Fibroblast of skin of right quadriceps (primary cell): ENCODE measurements at places on chromosomes 4 and X.

- DNase-seq = no peak
Measured at GRCh38 chrX:129769467-129770154, 10.1 kb upstream of the SASH3 start.

DNA sequence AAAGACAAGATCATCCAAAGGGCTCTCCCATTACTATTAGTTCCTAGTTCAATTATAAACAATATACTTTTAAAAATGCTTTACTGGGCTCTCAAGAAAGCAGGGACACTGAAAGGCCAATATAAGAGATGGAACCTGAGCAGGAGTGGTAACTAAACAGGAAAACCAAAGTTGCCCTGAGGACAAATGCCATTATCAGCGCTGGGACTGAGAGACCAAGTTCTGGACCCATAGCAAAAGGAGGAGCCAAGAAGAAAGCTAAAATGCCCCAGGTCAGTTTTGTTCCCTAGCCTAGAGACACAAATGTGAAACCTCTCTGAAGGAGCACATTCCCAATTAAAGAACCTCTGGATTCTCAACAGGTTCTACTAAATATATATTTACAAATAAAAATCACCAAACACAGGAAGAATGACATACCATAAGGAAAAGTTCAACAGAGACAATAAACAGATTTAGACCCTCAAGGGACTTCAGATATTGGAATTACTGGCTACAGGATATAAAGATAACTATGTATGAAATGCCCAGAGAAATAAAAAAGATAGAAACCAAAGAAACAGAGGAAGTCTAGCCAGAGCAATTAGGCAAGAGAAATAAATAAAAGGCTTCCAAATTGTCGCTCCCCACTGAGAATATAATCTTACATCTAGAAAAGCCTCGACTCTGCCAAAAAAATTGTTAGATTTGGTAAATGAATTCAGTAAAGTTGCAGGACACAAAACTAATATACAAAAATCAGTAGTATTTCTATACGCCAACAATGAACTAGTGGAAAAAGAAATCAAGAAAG, 67.1 kb downstream of the KLHL8 start:
- no peak for DNase-seq

- DNase-seq = peak; percentile 70
Measured at GRCh38 chr4:94766856-94767255, 9.1 kb downstream of the BMPR1B start.

GRCh38 chr4:675980-676870, 1.9 kb downstream of the MYL5 start:
- DNase-seq = no peak

DNA sequence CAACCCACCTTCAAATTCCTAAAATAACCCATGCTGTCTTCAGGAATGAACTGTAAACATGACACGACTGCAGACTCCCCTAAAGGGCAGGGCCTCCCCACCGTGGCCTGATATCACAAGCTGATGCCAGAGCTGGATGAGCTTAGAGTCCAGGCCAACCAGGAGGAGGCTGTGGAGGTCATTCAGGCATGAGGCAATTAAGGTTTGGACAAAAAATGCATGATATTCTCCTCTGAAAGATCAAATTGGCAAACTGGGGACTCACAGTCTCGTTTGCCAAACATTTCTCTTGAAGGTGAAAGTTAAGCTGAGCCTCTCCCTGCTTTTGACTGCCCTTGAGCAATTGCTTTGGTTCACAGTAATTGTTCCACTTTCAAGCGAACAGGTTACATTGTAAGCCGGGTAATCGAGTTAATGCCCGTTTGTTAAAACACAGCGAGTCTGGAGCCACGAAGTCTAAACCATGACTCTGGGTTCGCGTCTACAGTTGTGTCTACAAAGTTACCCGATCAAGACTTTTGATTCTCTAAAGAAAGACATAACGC, 105.6 kb downstream of the ENPP6 start:
- DNase-seq = no peak
